Muscle of leg (tissue), 16 donors: ENCODE measurements at places on chromosomes 3 and 15.

DNA sequence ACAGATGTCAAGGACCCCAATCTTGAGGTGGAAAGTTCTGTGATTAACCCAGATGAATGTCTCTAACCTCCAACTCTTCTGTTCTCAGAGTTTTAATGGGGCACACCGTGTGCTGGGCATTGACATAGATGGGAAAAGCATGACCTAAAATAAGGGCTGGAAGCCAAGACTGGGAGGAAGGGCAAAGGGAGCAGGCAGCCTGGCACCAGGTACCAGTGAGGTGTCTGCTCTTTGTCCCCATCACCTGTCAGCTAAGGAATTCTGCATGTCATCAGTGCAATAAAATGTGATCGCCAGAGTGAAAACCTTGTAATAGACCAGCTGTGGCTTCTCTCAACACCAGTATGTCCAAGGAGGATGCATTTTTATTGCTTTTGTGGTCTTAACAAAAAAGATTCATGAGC lies 143.5 kb upstream of the TPM1 start:
- DNase-seq, result no peak

- no peak for DNase-seq
These were observed 6.1 kb upstream of the LRRC15 start for GRCh38 chr3:194375473-194376240.

DNA sequence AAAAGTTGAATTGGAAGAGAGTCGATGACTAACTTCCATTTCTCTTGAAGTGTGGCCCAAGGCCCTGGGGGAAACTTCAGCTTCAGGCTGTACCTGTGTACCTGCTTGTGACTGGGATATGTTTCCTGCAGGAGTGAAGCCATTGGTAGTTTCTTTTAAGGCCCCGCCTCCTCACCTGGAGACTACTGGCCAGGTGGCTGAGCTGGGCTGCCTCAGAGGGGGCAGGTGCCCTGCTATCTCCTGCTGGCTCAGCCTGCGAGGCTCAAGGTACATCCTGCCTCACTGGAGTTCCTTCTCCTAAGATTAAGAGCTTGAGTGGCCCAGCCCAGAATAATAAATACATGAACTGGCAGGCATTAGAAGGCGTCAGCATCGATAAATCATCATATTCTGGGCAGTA lies 121.6 kb upstream of the ROPN1 start:
- DNase-seq, result no peak

DNA sequence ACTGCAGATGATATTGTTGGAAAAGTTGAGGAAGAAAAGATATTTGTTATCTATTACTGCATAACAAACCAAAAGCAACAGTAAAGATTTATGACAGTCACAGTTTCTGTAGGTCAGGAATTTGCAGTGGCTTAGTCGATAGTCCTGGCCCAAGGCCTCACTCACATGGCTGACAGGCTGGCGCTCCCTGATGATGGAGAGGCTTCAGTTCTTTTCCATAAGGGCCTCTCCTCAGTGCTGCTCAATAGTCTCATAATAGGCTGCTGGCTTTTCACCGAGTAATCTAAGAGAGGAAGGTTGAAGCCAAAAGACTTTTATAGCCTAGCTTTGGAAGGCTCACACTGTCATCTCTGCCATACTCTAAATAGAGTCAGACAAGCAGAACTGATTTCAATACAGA lies 17.7 kb downstream of the IREB2 start:
- peak; percentile 91 for DNase-seq

DNA sequence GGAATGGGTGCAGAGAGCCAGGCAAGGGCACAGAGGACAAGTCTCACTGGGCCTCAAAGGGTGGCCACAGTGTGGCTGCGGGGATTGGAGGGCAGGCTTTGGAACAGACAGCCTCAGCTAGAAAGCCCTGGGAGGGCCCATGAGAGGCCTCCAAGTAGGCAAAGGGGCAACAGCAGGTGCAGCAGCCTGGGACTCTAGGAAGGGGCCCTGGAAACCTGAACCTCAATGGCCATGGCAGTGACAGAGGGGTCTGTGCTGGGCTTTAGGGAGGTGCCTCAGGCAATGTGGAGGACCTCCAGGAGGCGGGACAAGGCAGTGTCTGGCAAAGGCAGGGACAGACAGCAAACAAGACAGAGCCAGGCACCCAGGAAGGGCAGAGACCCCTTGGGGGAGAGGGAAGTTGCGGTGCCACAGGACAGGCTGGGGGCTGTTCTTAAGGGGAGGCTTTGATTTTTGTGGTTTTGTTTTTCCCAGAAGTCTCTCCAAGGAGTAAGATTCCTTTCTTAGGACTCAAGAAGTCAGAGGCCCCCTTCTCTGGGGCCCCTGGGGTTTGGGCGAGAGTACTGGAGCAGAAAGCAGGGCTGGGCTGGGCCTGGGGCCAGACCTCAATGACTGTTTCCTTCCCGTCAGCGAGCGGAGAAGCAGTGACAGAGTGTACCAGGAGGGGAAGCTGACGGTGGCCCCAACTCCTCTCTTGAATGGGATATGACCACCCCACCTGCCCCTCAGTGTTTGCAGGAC lies 9.7 kb downstream of the STOML1 start:
- DNase-seq, result peak; percentile 96

GRCh38 chr3:29764041-29764440 lies 483.2 kb downstream of the RBMS3 start:
- DNase-seq, result peak; percentile 87

- DNase-seq, result no peak
These were observed 25.4 kb downstream of the ALDH1A2 start for GRCh38 chr15:58040150-58040549.
